ENCODE measurements at places on chromosomes 7 and 10.

DNA sequence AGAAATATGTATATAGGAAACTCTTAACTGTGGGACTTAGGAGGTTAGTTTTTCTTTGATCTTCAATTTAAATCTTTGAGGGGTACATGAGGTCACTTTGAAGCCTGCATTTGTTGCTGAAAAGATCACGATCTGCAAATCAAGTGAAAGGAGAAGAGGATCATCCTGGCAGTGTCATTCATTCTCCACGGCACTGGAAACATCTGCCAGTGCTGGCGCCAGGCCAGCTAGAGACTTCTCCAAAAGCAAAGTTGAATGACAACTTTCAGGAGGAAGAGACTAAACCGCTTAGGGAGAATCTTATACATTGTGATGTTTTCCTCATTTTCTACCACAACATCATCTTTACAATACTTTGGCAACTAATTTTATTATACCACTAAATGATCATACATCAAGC lies 42.5 kb downstream of the MRC1 start:
- DNase-seq = no peak

DNA sequence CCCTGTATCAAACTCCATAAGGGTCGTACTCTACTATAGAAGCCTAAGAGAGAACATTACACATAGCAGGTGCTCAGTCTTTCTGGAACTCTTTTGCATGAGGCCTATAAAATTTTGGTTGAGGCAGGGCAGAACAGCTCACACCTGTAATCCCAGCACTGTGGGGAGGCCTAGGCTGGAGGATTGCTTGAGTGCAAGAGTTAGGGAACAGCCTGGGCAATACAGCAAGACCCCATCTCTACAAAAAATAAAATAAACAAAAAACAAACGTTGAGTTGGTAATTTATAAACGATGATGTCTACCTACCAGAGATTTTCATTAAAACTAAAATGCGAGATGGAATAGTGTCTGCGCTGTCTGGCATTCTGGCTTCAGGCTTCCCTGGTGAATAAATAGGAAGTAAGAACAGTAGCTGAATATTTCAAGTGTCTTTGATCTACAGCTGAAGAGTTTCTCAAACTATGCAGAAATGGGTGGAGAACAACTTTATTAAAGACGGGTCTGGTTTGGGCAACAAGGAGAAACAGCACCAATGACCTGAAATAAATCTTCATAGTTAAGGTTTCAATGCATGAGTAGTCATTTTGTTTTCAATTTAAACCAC lies 774 bp downstream of the PON2 start:
- no peak for DNase-seq

DNA sequence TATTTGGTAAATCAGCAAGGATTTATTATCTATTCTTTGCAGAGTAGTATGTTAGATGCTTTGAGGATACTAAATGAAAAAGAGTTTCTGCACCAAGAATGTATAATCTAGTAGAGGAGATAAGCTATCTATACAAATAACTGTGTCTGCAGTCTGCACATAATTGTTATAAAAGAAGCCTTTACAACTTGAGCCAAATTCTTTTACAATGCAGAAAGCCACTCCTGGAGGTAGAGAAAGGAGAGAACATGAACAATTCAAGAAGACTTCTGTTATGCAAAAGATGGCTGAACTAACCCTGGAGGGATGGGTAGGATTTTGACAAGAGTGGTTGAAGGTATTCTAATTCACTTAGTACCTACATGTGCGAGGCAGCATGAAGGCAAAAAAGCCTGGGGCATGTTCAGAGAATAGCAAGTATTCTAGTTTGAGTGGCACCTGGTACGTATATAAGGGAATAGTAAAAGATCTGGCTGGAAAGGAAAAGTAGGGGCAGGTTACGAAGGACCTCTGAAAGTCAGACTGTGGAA lies 251.1 kb upstream of the KAT6B start:
- DNase-seq = no peak

- DNase-seq = peak; percentile 62
These were observed 35.8 kb downstream of the GPER1 start for GRCh38 chr7:1123715-1124114.

DNA sequence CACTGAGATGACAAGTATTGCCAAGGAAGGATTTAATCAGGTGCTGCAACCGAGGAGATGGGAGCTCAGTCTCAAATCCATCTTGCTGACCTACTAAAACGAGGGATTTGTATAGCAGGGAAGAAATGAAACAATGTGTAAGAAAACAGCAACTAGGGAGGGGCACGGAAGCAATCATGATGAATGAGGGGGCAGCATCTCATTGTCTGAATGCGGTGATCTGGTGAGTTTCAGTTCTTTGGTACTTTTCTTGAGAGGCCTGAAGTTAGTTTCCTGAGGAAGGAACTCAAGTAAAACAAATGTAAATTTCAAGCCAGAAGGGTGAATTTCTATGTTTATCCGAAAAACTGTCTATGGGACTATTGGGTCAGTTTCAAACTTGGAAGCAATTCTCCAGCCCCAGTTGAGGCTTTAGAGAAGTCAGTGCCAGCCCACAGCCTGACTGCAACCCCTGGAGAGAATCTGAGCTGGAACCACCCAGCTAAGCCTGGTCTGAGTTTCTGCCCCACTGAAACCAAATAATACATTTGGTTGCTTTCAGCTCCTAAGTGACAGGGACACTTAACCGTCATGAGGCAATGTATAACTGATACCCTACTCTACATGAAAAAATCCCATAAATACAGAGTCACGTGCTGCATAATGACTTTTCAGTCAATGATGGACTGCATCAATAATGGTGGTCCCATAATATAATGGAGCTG lies 45.8 kb upstream of the TNS3 start:
- DNase-seq = no peak

DNA sequence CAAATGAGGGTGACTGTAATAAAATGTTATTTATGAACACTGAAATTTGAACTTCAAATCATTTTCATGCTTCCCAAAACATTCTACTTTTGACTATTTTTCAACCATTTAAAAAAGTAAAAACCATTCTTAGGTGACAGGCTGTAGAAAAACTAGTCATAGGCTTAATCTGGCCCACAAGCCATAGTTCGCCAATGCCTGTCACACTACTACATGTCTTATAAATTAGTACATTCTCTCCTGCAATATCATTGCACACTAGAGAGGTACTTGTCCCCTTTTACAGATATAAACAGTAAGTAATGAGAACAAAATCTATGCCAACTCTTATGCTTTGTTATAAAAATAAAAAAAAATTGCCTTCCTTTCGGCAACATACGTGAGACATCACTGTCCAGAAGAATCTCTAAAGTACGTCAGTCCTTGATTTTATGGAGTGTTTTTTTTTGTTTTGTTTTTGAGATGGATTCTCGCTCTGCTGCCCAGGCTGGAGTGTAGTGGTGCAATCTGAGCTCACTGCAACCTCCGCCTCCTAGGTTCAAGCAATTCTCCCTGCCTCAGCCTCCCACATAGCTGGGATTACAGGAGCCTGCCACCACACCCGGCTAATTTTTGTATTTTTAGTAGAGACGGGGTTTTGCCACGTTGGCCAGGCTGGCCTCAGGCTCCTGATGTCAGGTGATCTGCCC lies 23.2 kb downstream of the UPF2 start:
- no peak for DNase-seq

GRCh38 chr7:77971726-77972125 lies 173.2 kb downstream of the PHTF2 start:
- no peak for DNase-seq

DNA sequence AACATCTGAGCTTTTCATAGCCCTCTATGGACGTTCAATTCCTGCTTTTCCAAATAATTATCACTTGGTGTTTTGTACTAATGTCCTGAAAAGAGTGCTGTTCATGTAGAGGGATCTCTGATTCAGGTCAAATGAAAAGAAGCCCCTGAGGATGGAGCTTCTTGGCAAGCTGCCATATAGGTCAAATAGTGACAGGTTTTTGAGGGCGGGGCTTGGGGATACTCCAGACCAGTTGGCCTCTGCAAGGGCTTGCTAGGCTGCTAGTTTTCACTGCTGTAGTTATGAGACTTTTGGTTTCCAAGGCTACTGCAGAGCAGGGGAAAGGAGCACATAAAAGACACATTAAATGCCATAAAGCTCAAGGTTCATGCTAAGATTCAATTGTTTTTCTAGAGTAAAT lies 257.2 kb upstream of the CACNA2D1 start:
- DNase-seq = no peak

DNA sequence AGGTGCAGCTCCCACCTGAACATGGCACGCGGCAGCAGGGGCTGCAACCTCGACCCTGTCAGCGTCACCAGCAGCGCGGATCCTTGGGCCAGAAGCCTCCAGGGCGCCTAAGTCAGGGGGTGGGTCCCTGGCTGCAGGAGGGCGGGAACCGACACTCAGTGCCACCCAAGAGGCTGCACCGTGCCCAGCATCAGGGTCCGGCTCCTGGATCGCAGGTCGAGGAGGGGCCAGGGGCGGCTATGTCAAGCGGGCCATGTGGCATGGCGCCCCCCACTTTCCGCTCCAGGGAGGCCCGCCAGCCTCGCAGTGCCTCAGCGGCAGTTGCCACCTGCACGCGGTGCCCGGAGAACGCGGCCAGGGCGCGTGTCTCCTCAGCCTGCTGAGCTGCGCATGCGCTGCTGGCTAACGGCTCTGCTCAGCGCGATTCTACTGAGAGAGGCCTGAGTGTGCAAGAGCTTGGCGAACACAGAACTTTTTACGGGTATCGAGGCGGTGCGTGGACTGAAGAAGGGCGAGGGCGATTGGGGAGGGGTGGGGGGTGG lies at the start of gene ANKRD30A:
Gene ANKRD30A, plus strand, starts transcription at position 408 of the 542 bp plus-strand sequence. CDS start 190 bp downstream, outside the sequence.
- DNase-seq = no peak

- no peak for DNase-seq
These were observed at the start of gene CARD11 for GRCh38 chr7:3043544-3044371. Gene CARD11, minus strand, starts transcription at chr7:3043867. Its CDS starts 85,361 bp downstream, at chr7:2958506.

DNA sequence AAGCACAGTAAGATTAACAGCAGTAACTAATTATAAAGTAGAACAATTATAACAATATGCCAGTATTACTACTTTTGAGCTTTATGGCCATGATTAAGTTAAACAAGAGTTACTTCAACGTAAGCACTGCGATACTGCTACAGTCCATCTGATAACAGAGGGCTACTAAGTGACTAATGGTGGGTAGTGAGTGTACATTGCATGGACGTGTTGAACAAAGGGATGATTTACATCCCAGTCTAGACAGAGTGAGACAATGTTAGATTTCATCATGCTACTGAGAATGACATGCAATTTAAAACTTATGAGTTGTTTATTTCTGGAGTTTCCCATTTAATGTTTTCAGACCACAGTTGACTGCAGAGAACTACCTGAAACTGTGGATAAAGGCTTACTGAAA lies 45.6 kb downstream of the TPST1 start:
- peak; percentile 92 for DNase-seq

GRCh38 chr7:8068892-8069686 lies 100.5 kb downstream of the GLCCI1 start:
- DNase-seq = no peak

DNA sequence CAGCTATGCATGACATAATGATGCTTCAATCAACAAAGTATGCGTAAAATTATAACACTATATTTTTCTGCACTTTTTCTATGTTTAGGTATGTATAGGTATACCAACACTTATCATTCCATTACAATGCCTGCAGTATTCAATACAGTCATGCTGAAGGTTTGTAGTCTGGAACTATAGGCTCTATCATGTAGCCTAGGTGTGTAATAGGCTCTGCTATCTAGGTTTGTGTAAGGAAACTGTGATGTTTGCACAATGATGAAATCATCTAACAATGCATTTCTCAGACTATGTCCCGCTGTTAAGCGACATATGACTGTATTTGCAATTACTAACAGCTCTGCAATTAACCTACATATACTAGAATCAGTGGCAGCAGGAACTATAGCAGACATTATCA lies 1447.5 kb downstream of the GATA3 start:
- DNase-seq = no peak

- peak; percentile 33 for DNase-seq
These were observed 20.8 kb downstream of the CPA1 start for GRCh38 chr7:130401101-130401500.

GRCh38 chr7:13770305-13770704 lies 219.2 kb downstream of the ETV1 start:
- DNase-seq = no peak

- DNase-seq = peak; percentile 99
These were observed 253.2 kb upstream of the INHBA start for GRCh38 chr7:41955893-41956675.

- DNase-seq = peak; percentile 47
These were observed 1.5 kb upstream of the GRIFIN start for GRCh38 chr7:2477447-2478398.

DNA sequence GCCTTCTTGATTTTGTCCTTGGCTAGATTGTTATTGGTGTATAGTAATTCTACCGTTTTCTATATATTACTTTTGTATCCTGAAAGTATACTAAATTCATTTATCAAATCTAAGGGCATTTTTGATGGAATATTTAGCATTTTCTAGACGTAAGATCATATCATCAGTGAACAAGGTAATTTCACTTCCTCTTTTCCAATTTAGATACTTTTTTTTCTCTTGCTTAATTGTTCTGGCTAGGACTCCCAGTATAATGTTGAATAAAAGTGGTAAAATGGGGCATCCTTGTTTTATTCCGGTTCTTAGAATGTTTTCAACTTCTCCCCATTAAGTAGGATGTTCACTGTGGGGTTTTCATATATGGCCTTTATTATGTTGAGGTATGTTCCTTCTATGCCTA lies 260.7 kb downstream of the POLR1F start:
- DNase-seq = no peak

DNA sequence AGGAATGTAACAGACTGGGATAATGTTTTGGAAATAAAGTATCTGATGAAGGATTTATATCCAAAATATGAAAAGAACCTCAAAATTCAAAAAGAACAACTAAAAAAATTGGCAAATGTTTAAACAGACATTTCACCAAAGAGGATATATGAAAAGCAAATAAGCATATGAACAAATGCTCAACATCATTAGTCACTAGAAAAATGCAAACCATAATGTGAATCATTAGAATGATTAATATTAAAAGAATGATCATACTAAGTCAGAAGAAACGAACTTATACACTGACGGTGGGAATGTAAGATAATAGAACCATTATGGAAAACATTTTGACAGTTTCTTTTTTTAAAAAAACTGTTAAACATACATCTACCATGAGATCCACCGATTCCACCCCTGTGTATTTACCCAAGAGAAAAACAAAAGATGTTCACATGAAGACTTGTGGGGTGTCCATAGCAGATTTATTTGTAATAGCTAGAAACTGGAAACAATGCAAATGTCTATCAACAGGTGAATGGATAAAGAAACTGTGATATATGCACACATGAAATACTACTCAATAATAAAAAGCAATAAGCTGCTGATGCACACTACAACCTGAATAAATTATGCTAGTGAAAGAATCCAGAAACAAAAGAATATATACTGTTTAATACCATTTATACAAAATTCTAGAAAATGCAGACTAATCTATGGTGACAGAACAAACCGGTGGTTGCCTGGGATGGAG lies 35.7 kb downstream of the PRKG1 start:
- DNase-seq = peak; percentile 84

GRCh38 chr7:23336799-23337283 lies 37.7 kb downstream of the MALSU1 start:
- no peak for DNase-seq

DNA sequence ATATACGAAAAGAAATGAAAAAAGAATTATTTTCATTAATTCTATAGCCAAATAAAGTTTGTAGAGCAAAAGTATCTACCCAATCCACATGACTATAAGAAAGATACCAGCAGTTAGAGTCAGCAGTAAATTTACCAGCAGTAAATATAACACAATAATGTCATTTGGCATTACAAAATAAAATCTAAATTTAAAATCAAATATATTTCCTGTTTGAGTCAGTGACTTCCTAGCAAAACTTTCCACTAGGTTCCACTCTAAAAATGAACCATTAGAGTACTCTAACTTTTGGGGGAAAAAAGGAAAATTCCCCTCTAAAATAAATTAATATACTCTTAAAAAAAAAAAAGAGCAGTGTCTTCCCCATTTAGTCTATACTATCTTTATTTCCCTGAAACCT lies 144.8 kb downstream of the CPEB3 start:
- DNase-seq = no peak

- DNase-seq = no peak
These were observed 41.8 kb upstream of the RABGEF1 start for GRCh38 chr7:66698652-66699205.
